ENCODE measurements at places on chromosomes 7 and 10.
A peak's percentile ranks its signal among the peaks of the same experiment; 100 is the strongest.

- DNase-seq, result no peak
These were observed 158.0 kb downstream of the C7orf25 start for GRCh38 chr7:42753811-42754363.

DNA sequence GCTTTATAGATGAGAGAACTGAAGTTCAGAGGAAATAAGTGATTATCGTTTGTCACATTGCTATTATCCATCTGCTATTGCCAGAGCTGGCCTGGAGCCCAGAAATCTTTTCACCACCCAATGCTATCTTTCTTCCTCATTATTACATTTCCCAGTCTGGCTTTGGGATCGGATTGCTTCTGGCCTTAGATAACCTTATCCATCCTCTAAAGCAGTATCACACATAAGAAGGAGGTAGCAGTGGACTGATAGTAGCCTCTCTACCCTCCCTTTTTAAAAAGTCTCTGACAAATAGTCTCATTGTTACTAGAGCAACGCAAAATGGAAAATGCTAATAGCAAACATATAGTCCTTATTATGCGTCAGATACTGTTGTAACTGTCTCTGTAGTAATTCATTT lies 1.3 kb upstream of the CLDN12 start:
- DNase-seq, result no peak

DNA sequence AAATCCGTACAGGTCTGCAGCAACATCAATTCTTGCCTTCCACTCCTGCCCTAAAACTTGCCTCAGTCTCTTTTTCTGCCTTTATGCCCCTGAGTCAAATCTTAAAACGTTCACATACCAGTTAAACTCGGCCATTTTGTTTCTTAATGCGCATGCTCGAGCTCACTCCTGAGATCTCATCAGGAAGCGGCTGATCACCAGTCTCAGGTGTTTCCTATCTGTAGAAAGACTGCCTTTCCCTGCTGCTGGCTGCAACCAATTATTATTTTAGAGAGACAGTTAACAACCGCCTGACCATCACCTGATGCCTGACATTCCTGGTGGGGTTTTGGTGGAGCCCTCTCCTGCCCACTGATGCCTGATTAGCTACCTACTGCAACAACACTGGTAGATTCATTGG lies 70.2 kb upstream of the TMEM140 start:
- no peak for DNase-seq

DNA sequence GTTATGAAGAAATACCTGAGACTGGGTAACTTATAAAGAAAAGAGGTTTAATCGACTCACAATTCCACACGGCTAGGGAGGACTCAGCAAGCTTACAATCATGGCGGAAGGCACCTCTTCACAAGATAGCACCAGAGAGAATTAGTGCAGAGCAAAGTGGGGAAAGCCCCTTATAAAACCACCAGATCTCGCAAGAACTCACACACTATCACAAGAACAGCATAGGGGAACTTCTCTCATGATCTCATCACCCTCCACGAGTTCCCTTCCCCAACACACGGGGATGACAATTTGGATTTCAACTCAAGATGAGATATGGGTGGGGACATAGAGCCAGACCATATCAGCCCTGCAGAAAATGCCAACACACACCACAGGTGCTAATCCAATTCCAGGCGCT lies 218.7 kb downstream of the PARD3 start:
- DNase-seq, result no peak

DNA sequence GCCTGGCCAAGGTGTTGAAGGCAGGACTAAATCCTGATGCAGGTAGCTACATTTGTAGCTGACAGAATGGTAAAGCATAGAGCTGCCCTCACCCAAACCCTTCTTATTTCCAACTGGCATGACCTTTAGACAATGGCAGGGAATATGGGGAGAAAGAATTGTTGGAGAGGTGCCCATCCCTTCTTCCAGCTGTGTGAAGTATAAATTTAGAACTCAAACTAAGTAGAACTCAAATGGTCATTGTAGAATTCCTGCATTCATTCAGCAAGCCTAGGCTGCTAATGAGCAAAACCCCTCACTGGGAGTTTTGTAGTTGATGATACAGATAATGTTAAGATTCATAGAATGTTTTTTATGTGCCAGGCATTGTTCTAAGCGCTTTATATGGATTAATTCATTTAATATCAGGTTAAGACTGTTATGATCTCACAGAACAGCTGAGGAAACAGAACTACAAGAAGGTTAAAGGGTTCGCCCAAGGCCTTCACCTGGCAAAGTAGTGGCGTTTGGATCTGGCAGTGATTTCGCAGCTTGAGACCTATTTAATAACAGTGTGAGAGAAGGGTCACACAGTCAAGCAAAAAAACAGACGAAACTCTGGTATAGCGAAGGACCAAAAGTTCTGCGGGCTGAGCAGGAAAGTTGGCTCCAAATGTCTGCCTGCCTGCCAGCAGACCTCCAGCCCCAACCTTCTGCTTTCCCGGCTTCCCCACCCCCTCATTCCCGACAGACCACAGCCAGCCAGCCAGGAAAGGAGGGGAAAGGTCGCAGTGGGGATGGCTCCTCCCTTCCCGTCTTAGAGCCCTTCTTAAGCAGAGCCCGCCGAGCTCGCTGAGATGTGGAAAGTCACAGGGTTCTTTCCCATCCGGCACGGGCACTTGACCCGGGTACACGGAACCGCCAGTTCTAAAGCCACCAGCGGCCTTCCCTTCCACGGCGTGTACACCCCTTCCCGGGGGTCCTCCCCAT lies 1.6 kb upstream of the HILPDA start:
- peak; percentile 36 for DNase-seq

DNA sequence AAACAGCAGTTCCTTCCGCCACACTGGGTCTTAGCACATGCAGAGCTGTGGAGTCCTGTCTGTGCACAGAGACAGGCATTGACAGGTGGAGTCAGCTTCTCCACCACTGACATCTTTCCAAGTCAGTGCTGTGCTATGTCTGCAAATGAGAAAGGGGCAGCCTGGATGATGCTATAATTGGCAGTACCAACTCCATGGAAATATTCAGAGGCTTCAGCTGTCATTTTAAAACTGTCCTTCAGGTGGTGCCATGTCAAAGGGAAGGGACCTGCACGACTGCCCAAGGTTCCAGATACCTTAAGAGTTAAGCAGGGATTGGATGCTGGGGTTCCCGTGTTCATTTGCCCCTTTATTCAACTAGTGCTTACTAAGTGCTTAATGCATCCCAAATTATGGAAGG lies 258.0 kb upstream of the PRKCQ start:
- DNase-seq, result peak; percentile 8

DNA sequence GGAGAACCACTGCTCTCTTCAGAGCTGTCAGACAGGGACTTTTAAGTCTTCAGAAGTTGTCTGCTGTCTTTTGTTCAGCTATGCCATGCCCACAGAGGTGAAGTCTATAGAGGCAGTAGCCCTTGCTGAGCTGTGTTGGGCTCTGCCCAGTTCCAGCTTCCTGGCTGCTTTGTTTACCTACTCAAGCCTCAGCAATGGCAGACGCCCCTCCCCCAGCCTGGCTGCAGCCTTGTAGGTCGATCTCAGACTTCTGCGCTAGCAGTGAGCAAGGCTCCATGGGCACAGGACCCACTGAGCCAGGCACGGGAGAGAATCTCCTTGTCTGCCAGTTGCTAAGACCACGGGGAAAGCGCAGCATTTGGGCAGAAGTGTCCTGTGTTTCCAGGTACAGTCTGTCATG lies 12.1 kb upstream of the CPA2 start:
- no peak for DNase-seq

- no peak for DNase-seq
These were observed 47.2 kb upstream of the SLC39A12 start for GRCh38 chr10:17904564-17904963.

DNA sequence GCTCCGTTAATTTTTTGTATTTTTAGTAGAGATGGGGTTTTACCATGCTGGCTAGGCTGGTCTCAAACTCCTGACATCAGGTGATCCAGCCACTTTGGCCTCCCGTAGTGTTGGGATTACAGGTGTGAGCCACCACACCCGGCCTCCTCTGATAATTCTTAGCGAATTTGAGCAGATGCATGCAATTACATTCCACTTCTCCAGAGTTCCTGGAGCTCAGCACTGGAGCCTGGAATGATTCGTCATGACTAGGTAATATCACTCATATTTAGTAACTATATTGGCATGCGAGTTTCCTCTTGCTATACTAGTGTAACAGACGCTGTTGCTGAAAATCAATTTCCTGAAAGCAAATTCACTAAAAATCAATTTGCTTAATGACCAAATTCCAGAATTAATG lies 86.8 kb downstream of the MKX start:
- no peak for DNase-seq

DNA sequence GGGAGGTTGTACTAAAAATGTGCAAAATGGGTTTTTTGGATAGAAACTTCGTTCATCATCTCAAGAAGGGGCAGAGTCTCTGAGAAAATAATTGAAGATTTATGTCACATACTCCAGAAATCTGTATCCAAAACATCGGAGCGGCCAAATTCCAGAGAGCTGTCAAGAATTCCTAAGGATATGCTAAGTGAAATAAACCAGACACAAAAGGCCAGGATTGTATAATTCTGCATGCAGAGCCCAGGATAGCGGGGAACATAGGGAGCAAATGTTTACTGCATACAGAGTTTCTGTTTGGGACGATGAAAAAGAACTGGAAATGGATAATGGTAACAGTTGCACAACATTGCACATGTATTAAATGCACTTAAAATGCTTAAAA lies 224.2 kb upstream of the AUTS2 start:
- DNase-seq, result no peak

DNA sequence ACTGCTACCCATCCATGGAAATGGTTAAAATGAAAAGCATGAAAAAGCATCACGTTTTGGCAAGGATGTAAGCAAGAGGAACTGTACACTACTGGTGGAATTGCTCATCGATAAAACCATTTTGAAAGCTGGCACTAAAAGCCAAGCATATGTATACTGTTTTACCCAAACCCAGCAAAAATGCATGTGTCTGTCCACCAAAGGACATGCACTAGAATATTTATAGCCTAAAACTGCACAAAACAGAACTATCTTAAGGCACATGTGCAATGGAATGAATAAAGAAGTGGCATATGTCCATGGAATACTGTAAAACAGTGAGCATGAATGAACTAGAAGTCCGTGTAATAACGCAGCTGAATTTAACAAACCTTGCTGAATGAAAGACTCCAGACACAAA lies 22.9 kb downstream of the RBAK start:
- DNase-seq, result no peak

DNA sequence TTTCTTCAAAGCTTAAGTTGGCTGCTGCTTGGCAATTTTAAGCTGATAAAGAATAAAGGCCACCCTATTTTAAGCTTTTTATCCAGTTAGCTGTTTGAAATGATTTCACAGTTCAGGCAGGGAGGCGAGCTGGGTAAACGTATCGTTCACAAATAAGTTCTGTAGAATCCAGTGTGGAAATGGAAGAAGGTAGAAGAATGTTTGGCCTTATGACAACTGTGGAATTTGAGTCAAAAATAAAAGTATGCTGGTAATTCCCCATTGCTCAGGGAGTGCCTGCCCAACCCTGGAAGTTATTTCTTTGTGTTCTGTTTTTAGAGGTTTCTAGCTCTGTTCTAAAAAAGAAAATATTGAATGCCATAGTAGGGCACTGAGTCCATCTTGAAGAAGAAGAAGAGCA lies 113.1 kb downstream of the ARL4A start:
- DNase-seq, result no peak

DNA sequence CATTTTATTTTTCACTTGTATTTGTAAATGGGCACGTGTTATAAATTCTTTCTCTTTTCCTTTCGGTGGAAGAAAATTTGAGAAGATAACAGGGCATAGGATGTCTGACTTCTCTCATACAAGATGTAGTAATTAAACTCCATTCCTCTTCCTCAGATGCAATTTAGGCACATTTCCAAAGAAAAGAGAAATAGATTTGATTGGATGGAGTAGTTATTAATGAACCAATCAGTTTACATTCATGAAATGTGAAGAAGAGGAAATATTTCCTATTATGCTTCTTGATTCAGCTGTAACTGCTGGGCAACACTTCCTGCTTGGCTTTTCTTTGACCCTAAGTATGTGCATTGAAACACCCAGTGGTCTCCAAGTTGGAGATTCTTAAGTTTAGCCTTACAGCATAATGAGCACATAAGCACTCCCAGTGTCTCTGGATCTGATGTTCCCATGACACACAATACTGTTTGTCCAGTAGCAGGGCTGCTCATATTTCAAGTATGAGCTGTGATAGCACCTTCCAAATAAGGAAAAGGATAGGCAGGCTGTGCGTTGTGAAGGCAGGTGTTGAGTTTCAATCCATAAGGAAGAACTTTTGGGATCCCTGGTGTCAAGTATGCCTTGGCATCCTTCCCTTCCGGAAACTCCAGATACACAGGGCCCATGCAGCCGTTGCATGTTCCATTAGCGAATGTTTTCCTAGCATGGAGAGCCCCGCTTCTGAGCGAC lies 33.4 kb upstream of the COBL start:
- peak; percentile 62 for DNase-seq

- DNase-seq, result no peak
These were observed 439.0 kb upstream of the ZMIZ1 start for GRCh38 chr10:78629773-78630172.

- no peak for DNase-seq
These were observed 41.8 kb upstream of the RABGEF1 start for GRCh38 chr7:66698652-66699205.

- no peak for DNase-seq
These were observed 69.6 kb downstream of the NRG3 start for GRCh38 chr10:81944609-81945008.

DNA sequence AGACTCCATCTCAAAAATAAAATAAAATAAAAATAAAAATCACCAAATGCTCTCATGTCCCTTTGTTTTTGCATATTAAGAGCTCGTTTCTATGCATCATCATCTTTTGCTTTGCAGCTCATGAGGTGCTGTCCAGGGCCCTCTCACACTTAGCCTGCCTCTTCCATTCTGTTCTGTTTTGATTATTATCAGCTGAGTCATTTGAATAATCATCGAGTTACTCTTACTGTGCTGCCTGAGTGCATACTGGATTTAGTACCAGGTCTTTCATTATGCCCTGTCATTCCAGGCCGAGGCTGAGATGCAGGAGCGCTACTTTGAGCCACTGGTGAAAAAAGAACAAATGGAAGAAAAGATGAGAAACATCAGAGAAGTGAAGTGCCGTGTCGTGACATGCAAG lies 33.0 kb downstream of the UCMA start:
- no peak for DNase-seq
